ENCODE measurements at places on chromosomes 7 and 10.

DNA sequence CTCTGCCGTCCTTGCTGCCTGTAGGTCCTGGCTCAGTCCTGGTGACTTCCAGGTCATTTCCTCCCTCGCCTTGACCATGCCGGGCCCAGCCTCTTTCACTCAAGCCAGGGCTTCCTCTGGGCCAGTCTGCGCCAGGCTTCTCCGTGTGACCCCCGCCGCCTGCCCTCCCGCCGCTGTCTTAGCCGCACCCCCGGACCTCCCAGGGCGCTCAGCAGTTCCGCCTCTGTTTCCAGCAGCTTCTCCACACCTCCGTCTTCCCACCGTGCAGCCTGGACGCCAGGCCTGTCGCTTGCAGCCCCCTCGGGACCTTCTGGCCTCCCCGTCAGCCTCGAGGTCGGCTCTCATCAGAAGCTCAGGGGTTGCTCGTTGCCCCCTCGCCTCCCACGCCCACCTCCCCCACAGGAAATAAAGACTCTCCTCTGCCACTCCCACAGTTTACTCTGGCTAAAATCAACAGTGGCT is 123.0 kb upstream of the FZD8 start:
- no peak for DNase-seq

DNA sequence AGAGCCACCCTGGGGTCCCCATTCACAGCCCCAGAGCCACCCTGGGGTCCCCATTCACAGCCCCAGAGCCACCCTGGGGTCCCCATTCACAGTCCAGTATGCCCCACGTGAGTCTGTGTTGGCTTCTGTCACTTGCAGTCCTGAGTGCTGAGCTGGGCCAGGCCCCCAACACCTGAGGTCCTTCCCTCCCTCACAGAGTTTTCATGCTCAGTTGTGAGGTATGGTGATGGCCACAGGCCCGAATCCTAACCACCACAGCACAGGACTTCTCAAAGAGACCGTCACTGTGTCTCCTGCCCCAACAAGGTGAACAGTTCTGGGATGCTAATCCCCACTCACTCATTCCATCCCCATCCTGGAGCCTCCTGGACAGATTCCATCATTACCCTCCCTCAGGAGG is 239.2 kb downstream of the PTPRN2 start:
- DNase-seq = no peak

DNA sequence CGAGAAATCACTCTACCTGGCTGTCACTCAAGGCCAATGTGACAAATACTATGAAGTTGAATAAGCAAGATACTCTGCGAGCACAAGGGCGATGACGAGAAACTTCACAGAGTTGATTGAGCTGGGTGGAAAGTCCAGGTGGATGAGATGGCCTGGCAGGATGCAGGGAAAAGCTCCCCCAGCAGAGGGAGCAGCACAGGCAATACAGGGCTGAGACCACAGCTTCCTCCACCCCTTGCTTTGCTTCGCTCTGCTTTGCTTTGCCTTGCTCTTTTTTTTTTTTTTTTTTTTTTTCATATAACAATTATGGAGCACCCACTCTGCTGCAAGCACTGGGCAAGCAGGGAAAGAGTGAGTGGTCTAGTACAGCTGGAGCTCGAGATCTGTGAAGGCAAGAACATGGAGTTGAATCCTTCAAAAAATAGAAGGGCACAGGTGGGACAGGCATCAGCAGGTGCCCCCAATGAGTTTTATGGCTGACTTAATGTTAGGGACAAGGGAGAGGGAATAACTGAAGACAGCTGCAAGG is 88.3 kb downstream of the CABCOCO1 start:
- no peak for DNase-seq

DNA sequence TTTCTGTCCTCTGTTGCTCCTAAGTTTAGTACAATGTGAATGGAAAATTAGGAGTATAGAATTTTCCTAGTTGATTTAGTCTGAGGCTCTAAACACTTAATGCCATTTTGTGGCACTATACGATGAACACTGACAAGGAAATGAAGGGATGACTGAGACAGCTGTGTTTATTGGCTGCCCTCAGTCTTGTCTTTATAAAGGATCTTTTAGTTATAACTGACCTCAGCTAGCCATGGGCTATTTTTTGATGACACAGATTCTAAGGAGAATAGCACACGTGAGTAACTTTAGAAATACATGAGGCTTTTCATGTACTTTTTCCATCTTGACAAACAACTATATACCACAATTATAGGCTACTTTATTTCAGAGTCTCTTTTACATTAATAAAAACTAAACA is 113.7 kb downstream of the PRKG1 start:
- DNase-seq = no peak

DNA sequence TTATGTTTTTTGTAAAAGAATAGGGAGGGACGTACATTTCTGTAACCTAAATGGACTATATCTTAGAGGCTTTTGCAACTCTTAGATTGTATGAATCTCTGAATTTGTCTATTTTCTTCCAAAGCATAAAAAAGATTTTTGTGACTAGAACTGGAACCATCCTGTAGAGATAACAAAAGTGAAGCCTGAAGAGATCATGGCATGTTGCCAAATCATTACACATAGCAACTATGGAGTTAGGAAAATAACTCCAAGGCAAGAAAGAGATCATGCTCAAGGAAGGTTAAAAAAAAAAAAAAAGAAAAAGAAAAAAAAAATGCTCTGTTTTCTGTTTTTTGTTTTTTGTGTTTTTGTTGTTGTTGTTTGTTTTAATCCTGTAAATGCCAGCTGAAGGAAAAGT is 567.7 kb upstream of the ZWINT start:
- no peak for DNase-seq

DNA sequence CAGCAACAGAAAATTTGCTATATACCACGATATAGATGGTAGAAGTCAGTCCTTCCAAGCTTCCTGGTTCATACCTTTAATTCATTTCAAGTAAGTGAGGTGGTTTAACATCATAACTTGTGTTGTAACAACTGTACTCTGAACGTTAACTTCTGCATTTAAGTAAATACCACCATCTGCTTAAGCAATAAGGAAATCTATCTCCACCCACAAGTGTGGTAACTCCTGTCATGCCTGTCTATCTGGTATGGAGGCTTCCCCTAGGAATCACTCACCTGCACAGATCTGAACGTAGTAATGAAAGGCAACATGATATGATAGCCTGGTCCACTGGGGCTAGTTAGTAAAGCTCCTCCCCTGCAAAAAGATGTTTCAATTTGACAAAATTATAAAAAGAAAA is 2.3 kb downstream of the ERLIN1 start:
- no peak for DNase-seq

DNA sequence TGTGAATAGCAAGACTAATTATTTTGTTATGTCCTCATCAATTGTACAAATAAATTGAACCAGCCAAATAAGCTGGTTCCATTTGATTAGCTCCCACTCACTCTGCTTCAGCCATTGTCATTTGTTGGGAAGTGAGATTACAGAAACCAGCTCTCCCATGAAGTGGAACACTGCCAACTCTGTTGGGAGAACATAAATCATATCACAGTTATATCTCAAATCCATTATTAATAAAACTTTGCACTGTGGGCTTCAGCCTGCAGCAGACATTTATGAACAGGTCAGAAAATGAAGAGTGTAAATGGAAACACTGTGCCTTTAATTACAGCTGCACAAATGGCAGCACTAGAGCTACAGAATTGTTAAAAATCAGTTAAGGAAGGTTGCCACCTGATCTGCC is 46.7 kb upstream of the TEX47 start:
- DNase-seq = no peak
